Upper lobe of right lung (tissue), 1 donor: ENCODE measurements at places on chromosomes 13 and 19.

GRCh38 chr13:29914581-29914980 is 64.2 kb upstream of the UBL3 start:
- DNase-seq = no peak

DNA sequence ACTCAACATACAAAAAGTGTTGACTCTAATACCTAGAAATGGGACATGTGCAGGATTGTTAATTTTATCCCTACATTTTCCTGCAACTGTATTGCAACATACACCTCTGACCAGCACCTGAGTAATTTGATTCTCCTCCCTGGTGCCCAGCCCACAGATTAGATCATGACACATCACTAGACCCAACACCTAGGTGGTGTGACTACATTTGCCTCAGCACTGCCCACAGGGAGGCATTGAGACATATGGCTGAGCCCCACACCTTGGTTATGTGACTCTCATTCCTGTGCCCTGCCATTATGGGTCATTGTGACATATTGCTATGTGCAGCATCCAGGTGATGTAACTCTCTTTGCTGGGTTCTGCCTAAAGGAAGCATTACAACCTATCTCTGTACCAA is 13.2 kb upstream of the ZNF254 start:
- no peak for DNase-seq

GRCh38 chr13:25951831-25952230 is 100.0 kb downstream of the SHISA2 start:
- DNase-seq = no peak

- no peak for DNase-seq
Observed at GRCh38 chr19:41476583-41476982, 33.6 kb downstream of the ERICH4 start.

GRCh38 chr19:43725468-43725867 is 9.6 kb downstream of the IRGC start:
- DNase-seq = no peak

- DNase-seq = no peak
Observed at GRCh38 chr19:10812902-10813404, 23.1 kb downstream of the TMED1 start.

DNA sequence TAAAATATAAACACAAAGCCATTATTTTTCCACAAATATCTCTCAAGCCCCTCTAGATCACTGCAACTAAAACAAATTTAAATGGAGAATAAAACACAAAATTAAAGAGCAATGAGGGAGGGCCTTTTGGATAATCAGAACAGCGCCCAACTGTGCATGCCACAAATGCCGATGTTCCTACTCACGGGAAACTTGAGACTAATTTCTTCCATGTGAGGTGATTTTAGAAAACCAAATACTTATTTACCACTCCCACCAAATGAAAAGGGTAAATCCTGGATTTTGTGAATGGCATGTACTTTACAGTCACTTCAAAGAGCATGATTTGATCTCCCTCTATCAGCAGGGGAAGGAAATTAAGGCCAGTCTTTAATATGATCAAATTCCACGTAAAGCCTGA is 74.8 kb downstream of the SLC7A1 start:
- no peak for DNase-seq

DNA sequence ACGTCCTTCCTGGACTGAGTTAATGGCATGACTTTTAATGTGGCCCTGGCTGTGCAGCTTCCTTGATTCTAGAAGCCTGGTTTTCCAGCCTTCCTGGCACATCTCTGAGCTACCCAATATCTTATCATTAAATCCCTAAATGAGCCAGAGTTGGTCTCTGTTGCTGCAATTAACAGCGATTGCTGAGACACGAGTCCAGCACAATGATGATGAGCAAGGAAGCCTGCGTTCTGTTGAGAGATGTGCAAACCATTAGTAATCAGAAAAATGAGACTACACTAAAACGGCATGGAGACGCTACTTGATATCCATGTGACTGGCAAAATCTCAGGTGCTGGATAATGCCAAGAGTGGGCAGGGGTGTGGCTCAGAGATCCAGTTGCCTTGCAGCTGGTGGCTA is 26.2 kb downstream of the GPR42 start:
- DNase-seq = no peak

GRCh38 chr19:45889210-45889885 is 3.4 kb upstream of the IRF2BP1 start:
- no peak for DNase-seq

- DNase-seq = no peak
Observed at GRCh38 chr13:33236021-33236420, 49.5 kb downstream of the STARD13 start.

- DNase-seq = no peak
Observed at GRCh38 chr19:21508198-21508597, 2.8 kb downstream of the ZNF429 start.

DNA sequence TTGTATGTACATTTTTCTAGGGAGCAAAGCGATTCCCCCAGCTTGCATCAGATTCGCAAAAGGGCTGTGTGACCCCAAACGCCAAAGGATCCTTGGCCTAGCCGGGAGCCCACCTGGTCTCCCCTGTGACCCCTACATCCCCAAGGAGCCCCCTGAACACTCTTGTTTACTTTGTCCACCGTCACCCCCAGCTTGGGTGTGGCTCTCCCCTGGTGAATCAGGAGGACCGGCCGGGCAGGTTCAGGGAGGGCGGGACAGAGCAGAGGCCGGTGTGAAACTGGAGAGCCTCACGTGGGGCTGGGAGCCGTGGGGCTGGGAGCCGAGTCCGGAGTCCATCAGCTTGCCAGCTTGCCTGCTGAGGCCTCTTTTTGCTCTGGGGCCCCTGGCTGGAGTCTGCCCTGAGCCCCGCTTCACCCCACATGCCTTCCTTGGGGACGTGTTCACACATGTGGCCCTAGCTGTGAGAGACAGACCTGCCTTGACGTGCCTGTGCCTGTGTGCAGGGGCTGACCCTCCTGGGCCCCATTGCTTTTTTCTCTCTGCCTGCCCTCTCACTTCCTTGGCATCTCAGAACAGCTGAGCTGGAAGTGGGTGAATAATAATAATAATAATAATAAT is 2.0 kb downstream of the ITPKC start:
- peak; percentile 94 for DNase-seq

GRCh38 chr13:73954808-73955207 is 179.4 kb downstream of the KLF12 start:
- no peak for DNase-seq

- DNase-seq = no peak
Observed at GRCh38 chr13:104098421-104098820, 1032.2 kb upstream of the SLC10A2 start.

DNA sequence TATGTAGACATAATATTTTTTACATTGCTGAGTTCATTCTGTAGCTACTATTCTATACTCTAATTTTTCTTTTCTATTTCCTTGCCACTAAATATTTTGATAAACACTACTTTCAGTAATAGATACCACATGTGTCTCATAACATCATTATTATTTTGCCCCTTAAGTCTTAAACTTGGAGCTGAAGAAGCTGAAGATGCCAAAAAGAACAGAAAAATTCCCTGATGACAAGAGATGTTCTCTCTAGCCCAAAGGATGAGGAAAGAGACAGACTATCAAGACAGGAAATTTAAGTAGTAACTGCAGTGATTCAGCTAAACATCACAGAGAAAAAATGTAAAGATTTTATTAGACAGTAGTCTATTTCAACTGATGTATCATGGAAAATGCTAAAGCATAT is 322.0 kb upstream of the KLHL1 start:
- no peak for DNase-seq

DNA sequence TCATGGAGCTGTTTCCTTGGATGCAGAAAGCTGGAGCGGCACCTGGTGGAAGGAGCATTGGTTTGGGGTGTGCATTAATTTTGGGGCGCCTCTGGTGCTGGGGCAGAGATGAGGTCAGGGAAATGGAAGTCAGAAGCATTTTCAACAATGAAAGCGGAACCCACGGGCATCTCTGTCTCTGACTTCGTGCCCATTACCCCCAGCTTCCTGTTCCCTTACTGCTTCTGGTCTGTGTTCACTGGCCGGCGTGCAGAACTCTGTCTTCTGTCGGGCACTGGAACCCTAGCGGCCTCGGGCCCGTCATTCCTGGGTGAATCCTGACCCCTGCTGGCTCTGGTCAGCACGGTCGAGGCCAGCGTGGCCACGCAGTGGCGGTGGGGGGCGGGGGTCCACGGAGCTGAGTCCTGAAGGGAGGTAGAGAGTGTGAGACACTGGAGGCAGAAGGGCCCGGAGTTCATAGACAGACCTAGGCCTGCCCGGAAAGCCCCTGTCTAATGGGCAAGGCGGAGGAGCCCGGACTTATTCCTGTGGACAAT is 7.9 kb upstream of the LINGO3 start:
- DNase-seq = peak; percentile 86

GRCh38 chr13:109922518-109922917 is 136.1 kb upstream of the IRS2 start:
- no peak for DNase-seq

- DNase-seq = no peak
Observed at GRCh38 chr19:49297403-49297802, 27.6 kb downstream of the SLC6A16 start.

GRCh38 chr19:38830039-38830733 is 1.4 kb downstream of the ECH1 start:
- no peak for DNase-seq

GRCh38 chr13:64289702-64290101 is 2874.1 kb upstream of the PCDH20 start:
- DNase-seq = no peak

DNA sequence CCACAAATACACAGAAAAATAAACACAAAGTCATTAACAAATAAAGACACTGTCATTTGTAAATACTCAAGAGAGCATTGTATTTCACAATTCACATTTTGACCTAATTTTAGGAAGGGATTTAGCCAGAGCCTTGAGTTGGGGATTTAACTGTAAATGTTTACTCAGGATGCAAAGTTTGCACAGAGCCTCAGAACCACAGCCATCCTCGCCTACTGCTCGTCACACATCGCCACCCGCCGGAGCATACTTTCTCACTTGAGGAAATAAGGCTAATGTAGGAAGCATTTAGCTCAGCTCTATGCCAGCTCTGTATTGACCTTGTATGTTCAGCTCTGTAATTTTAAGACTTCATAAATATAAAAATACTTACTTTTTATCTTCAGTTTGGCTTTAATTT is 442.7 kb downstream of the OXGR1 start:
- DNase-seq = no peak

GRCh38 chr13:73715114-73715910 is 418.9 kb downstream of the KLF12 start:
- DNase-seq = peak; percentile 72

DNA sequence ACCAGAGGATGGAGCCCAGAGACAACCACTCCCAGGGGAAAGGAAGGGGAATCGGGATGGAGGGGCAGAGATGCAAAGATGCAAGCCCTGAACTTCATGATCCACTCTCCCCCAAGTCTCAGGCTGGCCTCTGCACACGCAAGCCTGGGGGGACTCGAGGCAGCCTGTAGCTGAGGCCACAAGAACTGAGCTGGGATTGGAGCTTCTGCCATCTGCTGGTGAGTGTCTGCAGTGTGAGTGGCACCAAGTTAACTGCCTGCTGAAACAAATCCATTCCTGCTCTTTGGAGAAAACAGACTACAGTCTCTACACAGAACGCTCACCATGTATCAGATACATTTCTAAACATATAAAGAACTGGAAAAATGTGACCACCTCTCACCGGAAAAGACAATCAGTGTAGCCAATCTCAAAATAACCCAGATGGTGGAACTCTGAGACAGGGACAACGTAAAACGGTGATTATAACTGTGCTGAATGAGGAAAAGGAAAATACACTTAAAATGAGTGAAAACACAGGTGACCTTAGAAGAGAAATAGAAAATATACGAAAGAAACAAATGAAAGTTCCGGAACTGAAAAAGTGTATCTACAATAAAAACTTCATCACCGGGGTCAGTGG is 62.1 kb downstream of the KLF2 start:
- DNase-seq = no peak

- DNase-seq = no peak
Observed at GRCh38 chr19:46251416-46251815, 21.9 kb downstream of the IGFL1 start.

DNA sequence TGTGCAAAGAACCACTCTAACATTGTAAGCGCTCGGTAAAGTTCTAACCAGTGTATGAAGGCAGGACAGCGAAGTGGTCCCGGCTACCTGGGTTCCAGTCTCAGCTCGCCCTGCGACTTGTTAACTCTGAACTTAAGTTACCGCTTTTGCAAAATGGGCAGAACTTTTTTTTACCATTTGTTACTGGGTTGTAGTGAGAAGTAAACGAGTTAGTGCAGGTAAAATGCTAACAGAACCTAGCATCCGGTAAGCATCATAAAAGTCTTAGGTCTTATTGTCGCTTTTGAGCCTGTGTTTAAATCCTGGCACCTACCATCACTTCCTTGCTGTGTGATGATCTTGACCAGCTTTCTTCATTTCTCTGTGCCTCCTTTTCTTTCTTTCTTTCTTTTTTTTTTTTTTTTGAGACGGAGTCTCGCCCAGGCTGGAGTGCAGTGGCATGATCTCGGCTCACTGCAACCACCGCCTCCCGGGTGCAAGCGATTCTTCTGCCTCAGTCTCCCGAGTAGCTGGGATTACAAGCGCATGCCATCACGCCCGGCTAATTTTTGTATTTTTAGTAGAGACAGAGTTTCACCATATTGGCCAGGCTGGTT is 734 bp upstream of the TRMT1 start:
- DNase-seq = no peak

DNA sequence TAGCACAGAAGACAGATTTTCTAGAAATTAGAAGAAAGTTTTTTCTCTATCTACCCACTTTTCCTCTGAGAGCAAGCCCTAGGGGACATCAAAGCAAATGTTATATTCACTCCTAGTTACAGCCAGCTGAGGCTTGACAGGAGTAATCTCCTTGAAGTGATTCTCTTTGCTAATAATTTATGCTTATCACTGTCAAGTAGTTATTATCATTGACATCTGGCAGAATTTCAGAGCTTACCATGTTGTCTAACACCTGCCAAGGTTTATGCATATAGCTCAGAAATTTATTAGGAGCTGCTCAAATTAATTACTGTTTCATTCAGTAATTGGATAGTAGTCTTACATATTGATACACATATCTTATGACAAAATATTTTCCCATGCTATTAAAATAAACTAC is 465.9 kb upstream of the ATXN8OS start:
- no peak for DNase-seq

- no peak for DNase-seq
Observed at GRCh38 chr13:33080972-33081590, 64.9 kb downstream of the KL start.

- DNase-seq = no peak
Observed at GRCh38 chr19:991932-992669, 8.0 kb downstream of the WDR18 start.
